ENCODE measurements at places on chromosomes 2 and 18.

GRCh38 chr2:236507393-236508085, 62.1 kb upstream of the ACKR3 start:
- DNase-seq, result peak; percentile 31

- no peak for DNase-seq
Measured at GRCh38 chr2:189530965-189531637, 49.5 kb downstream of the SLC40A1 start.

GRCh38 chr2:111182740-111183139, 62.0 kb downstream of the BCL2L11 start:
- no peak for DNase-seq

DNA sequence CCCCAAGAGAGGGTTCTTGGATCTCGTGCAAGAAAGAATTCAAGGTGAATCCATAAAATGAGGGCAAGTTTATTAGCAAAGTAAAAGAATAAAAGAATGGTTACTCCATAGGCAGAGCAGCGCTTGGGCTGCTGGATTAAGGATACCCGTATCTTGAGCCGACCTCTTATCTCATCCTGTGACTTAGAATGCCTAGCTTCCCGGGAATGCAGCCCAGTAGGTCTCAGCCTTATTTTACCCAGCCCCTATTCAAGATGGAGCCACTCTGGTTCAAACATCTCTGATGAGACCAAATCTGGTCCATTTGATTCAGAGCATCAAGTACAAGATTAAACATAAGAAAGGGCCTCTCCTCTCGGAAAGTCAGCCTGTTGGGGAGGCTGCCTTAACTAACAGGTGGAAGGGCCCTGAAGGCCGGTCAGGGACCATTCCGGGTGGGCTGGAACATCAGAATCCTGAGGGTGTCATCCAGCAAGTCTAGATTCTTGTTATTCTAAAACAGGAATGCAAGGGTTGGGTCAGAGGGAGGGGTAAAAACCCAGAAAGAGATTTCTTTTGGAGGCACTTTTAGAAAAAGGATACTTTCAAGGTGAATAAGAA, 5.8 kb downstream of the PSD4 start:
- no peak for DNase-seq

DNA sequence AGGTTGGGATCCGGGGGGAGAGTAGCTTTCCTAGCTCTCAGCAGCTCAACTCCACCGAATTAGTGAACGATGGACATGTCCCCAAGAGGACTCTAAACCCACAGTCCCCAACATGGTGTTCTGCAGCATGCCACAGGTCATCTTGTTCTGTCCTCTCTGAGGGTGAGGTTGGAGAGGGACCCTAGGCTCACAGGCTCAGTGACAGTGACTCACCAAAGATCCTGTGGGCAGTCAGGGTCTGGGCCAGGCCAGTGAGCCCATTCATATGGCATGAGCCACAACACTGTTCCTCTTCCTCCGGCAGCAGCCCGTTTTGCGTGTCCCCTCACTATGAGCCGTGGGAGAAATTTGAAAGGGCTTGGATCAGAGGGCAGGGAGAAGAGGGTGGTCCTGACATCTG, 2.8 kb upstream of the SLC20A1 start:
- no peak for DNase-seq

DNA sequence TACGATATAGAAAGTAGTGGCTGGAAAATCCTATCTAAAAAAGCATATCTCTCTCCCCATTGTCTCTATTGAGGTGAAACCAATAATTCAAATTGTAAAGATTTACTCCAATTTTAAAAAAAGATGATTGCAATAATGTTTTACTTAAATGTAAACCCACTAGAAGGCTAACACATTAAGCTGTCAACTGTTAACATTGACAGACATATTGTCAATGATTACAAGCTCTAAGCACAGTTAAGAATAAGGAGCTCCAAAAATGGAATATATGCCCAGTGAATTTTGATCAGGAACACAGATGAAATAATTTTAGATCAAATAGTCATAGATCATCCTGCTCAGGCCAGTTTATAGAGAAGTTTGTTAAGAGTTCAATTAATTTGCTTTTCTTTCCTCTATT, 123.6 kb upstream of the NETO1 start:
- no peak for DNase-seq

GRCh38 chr2:75068546-75068945, 110.1 kb downstream of the POLE4 start:
- DNase-seq, result no peak

- DNase-seq, result no peak
Measured at GRCh38 chr2:65345631-65346030, 86.8 kb downstream of the SPRED2 start.

DNA sequence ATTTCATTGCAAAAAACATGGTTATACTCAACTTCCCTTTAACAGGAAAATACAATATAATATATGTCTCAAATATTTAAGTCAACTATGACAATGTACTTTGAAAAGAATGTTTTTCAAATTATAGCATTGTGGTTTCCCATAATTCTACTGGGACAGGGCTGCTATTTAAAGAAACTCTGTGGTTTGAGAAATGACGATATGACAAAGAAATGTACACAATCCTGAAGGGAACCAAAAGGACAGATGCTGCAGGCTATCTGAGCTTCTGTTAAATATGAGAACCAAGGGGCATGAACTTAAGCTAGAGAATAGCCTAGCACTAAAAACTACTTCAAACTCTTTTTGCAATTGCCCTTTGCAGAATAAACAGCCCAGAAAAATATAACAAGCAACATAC, 415.9 kb downstream of the GRB14 start:
- no peak for DNase-seq

- DNase-seq, result no peak
Measured at GRCh38 chr2:42931146-42931817, 138.9 kb upstream of the HAAO start.

- no peak for DNase-seq
Measured at GRCh38 chr2:23445450-23445868, 60.5 kb downstream of the KLHL29 start.

DNA sequence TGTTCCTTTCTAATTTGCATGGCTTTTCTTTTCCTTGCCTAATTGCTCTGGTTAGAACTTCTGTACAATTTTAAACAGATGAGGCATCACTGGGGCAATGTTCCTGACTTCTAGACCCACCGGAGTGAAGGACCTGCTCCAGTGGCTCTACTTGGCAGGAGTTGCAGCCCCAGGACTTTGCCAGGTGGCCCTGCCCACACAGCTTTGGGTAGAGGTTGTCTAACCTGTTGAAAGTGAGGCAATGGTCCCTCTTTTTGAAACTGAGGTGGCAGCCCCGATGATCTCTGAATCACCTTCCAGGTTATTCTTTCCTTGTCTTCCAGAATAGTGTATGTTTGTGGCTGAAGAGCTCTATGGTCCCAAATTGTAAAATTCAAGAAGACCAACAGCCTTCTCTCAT, 29.9 kb upstream of the ZNF512 start:
- no peak for DNase-seq

- no peak for DNase-seq
Measured at GRCh38 chr2:240306185-240306584, 129.3 kb upstream of the GPC1 start.

GRCh38 chr18:31723990-31724711, 36.5 kb downstream of the SLC25A52 start:
- no peak for DNase-seq

- DNase-seq, result no peak
Measured at GRCh38 chr2:36587101-36587500, 10.9 kb downstream of the FEZ2 start.

- DNase-seq, result no peak
Measured at GRCh38 chr18:48825101-48825745, 125.5 kb downstream of the SMAD7 start.

DNA sequence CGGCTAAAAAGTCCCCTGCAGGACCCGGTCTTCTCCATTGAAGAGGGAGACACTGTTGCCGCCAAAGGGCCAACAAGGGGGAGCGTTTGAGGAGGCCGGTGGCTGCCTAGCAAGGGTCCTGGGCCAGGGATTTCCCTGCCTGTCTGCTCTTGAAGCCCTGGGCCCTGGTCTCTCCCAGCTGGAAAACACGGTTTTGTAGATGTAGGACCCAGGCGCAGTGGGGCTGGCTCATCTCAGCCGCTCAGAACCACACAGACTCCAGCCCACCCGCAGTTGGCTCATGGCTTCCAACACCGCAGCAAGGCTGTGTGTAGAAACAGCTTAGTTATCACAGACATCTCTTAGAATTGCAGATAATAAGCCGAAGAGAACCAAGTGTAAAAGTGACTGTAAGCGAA, 57.1 kb upstream of the TWIST2 start:
- no peak for DNase-seq

DNA sequence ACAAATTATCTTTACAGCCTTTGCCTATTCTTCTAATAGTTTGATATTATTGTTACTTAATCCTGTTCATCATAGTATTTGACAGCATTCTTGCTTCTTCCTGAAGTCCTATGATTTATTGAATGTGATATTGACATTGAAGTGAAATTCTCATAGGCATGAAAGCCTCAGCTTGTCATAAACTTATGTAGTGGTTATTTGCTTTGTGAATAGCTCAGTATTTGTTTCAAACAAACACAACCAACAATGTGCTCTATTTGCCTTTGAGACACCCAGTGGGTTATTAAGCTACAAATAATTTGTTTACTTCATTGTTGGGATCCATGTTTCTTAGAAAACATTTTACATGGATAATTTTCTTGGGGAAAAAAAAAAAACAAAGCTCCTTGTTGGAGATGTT, 57.2 kb downstream of the TTC39C start:
- no peak for DNase-seq

GRCh38 chr18:63677500-63678225, 16.0 kb upstream of the SERPINB3 start:
- no peak for DNase-seq
